EL (cell line): ENCODE measurements at places on chromosomes 16 and 17.

GRCh38 chr16:70395345-70395901 is 43.5 kb downstream of the ST3GAL2 start:
- DNase-seq, result peak; percentile 57

DNA sequence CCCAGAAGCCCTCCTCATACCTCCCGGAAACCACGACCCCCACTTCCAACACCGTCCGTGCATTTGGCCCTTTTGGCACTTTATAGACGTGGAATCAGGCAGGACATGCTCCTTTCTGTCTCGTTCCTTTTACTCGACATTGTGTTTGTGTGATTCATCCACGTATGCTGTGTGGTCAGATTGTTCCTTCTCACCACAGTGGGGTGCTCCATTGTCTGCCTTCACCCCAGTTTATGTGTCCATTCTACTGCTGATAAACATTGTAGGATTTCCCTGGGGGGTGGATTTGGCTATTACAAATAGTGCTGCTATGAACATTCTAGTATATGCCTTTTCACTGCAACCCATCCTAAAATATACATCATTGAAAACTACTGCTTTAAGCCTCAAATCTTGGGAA is 28.9 kb upstream of the RPH3AL start:
- DNase-seq, result no peak

GRCh38 chr16:1101133-1101532 is 5.1 kb upstream of the C1QTNF8 start:
- no peak for DNase-seq

DNA sequence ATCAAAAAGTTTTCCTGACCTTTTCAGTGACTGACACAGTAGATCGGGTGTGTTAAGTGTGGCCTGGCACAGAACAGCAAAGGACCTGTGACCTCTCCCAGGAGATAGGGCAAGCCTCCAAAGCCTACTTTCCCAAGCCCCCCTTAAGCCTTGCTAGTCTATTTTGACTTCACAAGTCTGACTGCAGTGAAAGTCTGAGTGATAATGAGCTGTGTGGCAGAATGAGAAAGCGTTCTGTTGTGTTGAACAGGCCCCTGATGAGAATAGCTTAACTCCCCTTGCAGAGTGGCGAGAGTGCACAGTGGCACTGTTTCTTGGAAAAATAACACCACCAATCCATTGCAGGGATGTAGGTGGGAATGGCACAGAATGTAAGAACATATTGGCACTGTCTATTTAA is 32.8 kb downstream of the MMD start:
- DNase-seq, result no peak

DNA sequence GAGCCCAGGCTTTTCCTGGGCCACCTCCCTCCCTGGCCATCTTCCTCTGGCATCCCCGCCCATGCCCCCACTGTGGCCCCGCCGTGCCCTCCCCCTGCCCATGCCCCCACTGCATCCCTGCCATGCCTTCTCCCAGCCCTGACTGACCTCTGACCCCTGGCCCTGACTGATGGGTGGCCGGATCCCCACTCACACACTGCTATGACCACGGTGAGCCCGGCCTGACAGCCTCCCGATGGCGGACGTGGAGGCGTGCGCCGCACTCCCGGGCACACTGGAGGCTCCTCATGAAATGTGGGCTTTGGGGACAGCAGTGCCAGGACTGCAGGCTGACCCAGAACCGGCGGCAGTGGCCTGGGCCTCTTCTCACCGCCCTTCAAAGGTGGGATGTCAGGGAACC is 10.6 kb upstream of the C1QTNF8 start:
- DNase-seq, result no peak

DNA sequence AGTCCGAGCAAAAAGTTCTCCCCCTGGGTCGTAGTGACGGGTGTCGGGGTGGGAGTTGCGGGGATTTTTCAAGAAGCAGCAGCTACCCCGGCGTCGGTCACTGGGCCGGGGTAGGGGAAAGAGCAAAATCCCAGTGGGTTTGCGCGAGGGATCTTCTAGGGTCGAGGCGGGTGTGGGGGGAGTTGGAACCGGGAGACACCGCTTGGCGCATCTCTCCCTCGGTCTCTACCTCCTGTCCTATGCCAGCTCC is 2.3 kb upstream of the UBTF start:
- DNase-seq, result no peak

DNA sequence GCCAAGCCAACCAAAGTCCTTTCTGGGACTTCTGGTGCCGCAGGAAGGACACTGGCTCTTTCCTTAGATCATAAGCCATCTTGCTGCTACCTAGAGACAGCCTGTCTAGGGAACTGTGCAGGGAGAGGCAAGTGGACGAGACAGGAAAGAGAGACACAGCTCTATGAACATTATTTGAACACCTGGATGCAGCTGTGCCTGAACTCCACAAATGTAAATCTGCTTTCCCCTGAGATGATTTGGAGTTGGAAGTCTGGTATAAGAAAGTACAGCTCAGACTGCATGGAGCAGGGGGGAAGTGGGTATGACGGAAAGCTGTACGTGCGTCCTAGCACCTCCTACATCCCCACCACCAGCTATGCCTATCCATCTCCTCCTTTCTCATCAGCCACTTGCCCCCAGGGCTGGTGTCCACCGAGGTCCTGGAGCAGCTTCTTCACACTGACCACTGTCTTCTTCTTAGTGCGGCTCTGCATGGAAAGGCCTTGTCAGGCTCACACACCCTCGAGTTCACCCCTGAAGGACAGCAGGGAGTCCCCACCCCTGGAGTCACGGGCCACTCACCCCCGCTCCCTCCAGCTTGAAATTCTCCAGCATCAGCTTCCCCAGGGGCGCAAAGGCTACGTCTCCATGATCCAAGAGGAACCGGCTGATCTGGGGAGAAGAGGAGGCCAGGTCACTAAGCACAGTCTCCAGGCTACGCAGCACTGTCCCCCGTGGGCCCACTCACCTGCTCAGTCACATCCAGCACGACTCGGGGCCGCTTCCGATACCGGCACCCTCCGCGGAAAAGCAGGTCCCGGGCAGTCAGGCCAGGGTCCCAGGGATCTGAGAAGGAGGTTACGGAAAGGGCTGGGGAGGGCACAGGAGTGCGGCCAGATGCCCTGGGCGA is 3.9 kb downstream of the TAF1C start:
- DNase-seq, result no peak

DNA sequence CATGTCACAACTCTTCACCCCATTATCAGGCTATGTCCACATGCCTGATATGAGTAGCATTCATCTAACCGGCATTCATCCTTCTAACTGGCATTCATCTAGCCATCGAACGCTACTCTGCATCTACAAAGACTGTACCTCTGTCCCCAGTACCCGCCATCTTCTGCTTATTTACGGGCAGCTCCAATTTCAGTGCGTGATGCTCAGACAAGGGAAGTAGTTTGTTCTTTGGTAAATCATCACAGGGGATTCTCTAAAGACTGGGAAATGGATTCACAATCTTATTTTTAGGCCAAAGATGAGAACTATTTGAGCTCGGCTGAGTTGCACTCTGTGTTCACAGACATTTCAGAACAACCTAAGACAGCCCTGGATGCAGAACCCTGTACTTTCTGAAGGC is 39.4 kb downstream of the STAT5B start:
- no peak for DNase-seq

DNA sequence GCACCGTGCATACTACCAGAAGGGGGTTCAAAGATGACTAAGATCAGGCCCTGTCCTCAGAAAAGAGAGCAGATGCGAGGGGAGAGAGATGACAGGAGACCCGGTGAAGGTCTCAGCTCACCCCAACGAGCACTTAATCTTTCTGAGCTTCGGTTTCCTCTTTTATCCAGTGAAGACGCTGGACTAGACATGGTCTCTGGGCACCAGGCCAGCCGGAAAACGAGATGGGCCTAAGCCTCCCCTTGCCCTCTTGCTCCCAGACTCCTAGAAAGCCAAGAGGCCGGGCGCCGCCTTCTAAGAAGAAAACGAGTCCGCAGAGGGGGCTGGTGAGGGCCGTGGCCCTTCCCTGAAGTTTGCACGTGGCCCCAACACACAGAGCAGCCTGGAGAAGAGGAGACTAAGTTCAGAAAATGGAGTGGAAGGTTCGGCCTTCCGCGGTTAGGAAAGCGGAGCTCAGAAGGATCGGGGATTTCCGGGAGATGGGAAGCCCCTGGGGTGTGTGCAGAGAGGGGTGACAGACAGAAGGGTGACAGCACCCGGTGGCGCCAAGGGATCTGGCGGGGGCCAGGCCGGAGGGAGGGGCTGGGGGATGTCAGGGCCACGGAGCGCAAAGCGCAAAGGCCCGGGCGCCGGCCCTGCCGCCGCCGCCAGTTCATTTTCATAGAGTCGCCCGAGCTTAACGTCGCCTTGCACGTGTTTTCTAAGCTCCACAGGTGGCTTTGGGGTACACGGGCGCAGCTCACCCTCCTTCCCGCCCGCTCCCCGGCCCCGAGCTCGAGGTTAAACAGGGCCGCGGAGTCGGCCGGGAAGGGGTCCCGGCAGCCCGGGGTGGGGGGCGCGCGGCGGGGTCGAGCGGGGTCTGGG is 42.1 kb upstream of the BHLHA9 start:
- no peak for DNase-seq

- peak; percentile 51 for DNase-seq
These were observed 1.3 kb downstream of the METRN start for GRCh38 chr16:716200-716568.

DNA sequence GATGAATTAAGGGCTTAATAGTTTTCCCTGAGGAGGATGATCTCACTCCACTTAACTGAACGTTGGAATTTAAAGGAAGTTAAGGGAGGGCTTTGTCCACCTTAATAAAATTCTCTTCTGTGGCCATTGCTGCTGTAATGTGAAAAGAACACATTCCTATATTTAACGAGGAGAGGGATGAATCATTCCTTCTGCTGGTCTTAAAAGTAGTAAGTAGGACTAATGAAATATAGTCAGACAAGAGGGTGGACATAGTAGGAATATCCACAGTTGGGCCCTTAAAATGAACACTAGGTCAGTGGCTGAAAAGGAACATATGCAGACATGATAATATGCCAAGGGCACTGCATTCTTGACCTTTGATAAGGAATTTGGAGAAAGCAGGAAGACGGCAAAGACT is 405.6 kb downstream of the PMP22 start:
- peak; percentile 79 for DNase-seq

- DNase-seq, result peak; percentile 27
These were observed 91.0 kb downstream of the GSG1L start for GRCh38 chr16:27972500-27972899.

DNA sequence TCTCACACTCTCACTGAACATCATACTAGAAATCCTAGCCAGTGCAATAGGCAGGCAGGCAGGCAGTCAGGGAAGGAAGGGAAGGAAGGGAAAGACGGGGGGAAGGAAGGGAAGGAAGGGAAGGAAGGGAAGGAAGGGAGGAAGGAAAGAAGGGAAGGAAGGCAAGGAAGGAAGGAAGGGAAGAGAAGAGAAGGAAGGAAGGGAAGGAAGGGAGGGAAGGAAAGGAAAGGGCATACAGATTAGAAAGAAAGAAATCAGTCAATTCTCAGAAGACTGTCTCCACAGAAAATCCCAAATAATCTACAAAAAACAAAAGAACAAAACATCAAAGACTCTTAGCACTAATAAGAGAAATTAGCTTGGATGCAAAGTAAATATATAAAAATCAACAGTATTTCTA is 93.9 kb downstream of the CPPED1 start:
- no peak for DNase-seq

DNA sequence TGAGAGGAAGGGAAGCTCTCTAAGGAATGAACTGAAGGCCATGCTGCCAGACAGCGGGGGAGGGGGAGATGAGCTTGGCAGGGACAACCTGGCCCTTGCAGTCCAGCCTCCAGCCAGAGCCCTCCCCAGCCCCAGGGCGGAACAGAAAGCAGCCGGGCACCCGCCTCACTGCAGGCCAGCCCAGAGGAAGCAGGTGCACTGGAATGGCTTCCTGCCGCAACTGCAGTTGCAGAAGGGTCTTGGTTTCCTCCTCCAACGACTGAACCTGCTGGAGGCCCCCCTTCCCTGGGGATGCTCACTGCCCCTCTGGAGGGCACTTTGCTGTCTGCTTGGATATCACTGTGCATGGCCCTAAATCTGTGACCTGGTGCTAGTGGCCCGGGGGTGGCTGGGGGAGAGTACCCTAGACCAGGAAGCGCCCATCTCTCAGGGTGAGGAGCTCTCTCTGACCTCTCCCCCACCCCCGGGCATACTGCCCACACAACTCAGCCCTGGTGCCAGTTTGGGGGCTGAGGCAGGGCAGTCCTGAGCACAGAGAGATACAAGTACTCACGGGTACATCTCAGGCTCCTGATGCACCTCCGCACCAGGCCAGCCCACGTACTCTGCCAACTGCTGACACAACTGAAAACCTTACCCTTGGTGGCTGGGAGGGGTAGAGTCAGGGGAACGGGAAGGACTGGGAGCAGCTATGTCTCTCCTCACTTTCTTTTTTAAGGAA is 41.1 kb downstream of the MYO18A start:
- no peak for DNase-seq

DNA sequence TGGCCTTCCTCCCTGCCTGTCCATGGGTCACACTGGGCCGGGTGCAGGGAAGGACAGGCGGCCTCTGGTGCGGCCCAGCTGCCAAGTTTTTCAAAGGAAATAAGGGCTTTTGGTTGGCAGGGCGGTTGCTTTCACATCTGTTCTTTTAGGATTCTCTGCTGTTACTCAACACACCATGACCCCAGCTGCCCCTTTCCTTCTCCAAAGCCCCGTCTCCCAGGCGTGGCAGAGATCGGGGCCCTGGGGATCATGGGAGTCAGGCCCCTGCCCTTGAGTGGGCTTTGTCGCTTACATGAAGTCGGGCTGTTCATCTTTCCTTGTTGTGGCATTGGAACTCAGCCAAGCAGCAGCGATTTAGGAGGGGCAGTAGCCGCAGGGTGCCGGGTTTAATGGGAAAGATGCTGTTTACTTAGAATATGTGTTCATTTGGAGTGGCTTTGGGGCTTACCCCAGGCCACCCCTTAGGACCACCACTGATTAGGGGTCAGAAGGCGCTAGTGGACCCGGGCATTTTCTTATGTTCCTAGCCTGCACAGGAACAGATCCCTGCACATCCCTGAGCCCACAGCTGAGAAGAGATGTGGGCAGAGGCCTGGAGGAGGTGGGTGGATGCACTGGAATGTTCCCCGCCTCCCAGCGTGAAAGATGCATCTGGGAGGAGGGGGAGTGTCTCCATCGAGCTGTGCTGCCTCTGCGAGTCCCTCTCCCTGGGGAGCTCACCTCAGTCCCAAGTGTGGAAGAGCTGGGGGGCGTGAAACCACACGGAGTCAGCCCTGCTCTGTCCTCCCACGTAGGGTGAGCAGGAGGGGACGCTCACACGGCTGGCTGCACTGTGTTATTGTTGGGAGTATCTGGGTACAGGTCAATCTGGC is 6.8 kb upstream of the ADCY7 start:
- DNase-seq, result no peak

- peak; percentile 75 for DNase-seq
These were observed 7.5 kb downstream of the TK1 start for GRCh38 chr17:78179372-78179771.

GRCh38 chr17:82627405-82627804 is 20.8 kb downstream of the WDR45B start:
- DNase-seq, result no peak

DNA sequence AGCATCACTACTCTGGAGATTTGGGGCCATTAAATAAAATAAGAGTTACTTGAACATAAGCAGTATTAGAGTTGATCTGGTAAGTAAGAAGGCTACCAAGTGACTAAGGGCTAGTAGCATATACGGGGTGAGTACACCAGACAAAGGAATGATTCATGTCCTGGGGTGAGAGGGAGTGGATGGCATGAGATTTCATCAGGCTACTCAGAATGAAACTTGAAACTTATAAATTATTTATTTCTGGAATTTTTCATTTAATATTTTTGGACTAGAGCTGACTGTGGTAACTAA is 2.3 kb downstream of the SLFN5 start:
- DNase-seq, result peak; percentile 91

GRCh38 chr17:7552621-7553051 is 3.8 kb downstream of the TNFSF12 start:
- no peak for DNase-seq

GRCh38 chr17:82212331-82213250 is at the start of gene CCDC57:
TSS of gene CCDC57 (minus strand) at chr17:82212842. CDS start at chr17:82201944, 10,898 bp downstream.
- DNase-seq, result peak; percentile 79

- no peak for DNase-seq
These were observed 130.0 kb upstream of the TOX3 start for GRCh38 chr16:52676959-52677358.
